ENCODE measurements at places on chromosomes 2 and 18.

DNA sequence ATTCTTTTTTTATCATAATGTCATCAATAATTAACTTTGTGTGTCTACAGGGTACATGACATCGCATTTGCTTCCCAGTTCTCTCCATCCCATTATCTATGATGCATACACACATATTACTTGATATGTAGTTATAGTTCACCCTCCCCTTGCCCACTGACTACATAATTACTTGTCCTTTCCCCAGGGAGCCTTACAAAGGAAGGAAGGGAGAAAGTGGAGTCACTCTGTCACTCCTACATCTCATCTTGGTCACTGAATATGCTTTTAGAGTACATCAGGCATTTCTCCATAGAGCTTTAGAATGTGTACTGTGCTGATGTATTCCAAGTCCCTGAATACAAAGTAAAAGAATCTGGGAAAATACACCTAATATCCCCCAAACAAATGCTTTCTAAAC lies 6.0 kb upstream of the DTNA start:
- no peak for DNase-seq

DNA sequence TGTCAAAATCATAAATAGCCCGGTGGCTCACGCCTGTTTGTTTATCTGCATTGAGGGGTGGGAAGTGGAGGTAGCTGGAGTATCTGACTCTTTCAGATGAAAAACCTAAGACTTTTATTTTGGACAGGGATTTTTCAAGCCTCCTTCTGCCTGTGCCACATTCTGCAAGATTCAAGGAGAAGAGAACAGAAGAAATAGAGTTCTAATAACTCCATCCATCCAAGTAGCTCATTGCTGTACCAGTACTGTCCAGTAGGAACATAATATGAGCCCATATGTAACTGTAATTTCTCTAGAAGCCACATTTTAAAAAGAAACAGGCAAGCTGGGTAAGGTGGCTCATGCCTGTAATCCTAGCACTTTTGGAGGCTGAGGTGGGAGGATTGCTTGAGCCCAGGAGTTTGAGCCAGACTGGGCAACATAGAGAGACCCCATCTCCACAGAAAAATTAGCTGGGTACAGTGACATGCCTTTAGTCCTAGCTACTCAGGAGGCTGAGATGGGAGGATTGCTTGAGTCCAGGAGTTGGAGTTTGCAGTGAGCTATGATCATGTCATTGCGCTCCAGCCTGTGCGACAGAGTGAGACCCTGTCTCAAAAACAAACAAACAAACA lies 35.4 kb upstream of the NT5DC4 start:
- no peak for DNase-seq

GRCh38 chr2:215743066-215743465 lies 270.3 kb downstream of the MREG start:
- DNase-seq: no peak

DNA sequence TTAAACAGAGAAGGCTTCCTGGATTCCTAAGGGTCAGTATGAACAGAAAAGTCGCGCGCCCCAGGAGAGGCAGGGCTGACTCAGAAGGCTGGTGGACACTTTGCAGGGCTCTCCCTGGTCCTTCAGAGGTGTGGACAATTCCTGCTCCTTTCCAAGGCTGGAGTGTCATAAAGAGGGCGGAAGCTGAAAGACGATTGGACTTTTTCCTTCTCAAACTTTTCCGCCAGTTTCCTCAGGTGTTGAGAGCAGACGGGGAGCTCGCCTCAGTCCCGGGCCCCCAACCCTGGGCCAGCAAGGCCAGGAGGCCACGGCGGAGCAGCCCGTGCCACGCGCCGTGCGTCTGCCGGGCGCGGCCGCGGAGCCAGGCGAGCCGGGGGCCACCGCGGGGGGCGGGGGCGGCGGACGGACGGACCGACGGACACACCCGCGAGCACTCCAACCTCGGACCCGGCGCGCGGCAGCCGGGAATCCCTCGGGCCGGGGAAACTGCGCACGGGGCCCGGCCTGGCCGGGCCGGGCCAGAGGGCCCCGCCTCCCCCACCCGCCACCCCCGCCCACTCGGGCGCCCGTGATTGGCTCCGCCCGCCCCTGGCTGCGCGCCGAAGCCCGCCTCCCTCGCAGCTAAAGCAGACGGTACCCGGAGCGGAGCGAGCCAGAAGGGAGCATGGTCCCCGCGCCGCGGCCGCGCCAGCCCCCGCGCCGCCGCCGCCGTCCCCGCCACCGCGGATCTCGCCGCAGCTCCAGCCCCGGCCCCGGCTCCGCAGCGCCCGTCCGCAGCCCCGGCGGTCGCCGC lies at the start of gene KLHL29:
Gene KLHL29 (plus strand): TSS at position 629 of the 793 bp plus-strand sequence. CDS start 177,018 bp downstream, outside the sequence.
- DNase-seq: peak; percentile 90

DNA sequence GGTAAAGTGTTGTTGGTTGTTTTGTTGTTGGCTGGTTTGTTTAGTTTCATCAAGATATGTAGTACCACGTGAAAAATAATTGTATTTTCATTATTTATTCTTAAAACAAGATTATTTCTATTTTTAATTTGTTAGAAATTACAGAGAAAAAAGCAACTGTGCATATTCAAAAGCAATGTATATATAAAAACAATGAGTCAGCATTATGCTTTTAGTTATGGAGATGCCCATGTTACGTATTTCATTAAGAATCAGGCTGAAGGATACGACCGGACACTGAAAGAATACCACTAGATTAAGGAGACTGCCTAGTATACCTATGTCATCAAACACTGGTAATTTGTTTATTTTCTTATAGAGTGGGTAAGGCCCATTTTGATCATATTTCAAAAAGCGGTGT lies 1188.4 kb upstream of the NXPH2 start:
- DNase-seq: no peak

- no peak for DNase-seq
Measured at GRCh38 chr2:86372133-86372532, 34.7 kb upstream of the REEP1 start.

- DNase-seq: no peak
Measured at GRCh38 chr2:96181529-96181928, 27.1 kb downstream of the STARD7 start.

DNA sequence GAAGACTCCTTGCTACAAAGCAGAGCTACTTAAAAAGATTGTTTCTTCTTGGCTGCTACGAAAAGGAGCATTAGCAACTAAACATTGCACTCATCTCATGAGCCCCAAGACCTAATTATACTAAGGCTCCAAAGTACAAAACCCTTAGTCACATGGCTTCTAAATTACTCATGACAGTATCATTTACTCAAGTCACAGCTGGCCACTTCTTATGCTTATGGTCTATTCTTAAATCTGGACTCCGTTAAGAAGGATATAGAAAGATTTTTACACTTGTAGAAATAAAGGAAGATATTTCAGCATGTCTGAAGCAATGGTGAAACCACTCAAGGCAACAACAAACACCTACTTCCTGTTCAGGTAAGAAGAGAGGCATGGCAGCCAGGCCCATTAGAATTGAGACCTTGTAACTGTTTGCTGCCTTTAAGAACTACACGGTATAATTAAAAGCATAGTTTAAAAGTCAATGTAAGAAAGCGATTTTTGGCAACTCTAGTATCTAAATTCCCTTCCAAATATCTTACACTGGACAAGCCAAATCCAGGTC lies 12.7 kb downstream of the ANKRD44 start:
- DNase-seq: no peak

- DNase-seq: peak; percentile 67
Measured at GRCh38 chr18:13539050-13539449, 187.3 kb downstream of the FAM210A start.

- DNase-seq: no peak
Measured at GRCh38 chr2:200258881-200259576, 47.5 kb upstream of the SPATS2L start.

GRCh38 chr18:10376731-10377130 lies 77.7 kb upstream of the APCDD1 start:
- no peak for DNase-seq

GRCh38 chr2:8082840-8083239 lies 599.0 kb upstream of the ID2 start:
- no peak for DNase-seq

GRCh38 chr2:188380280-188380679 lies 88.6 kb downstream of the GULP1 start:
- DNase-seq: no peak

DNA sequence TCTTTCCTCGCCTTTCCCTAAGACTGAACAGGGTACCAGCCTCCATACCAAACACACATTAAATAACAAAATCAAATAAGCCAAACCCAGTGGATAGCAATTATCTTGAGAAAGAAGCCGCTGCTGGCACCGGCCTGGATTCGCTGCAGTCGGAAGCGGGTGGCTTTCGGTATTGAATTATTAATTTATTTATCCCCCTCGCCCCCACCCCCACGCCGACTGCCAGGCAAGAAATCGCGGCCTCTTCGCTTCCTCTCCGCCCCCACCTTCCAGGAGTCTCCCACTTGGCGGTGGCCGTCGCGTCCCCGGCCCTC lies 370 bp upstream of the ZNF804A start:
- DNase-seq: no peak

GRCh38 chr18:80145196-80145804 lies 36.2 kb downstream of the ADNP2 start:
- DNase-seq: peak; percentile 33

DNA sequence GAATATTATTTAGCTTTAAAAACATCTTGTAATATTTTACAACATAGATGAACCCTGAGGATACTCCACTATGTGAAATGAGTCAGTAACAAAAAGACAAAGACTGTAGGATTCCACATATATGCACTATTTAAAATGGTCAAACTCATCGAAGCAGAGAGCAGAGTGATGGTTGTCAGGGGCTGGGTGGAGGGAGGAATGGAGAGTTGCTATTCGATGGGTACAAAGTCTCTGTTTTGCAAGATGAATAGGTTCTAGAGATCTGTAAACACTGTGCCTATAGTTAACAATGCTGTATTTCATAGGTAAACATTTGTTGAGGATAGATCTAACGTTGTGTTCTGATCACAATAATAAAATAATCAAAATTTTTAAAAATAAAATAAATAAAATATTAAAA lies 1675.9 kb upstream of the CELF4 start:
- no peak for DNase-seq

DNA sequence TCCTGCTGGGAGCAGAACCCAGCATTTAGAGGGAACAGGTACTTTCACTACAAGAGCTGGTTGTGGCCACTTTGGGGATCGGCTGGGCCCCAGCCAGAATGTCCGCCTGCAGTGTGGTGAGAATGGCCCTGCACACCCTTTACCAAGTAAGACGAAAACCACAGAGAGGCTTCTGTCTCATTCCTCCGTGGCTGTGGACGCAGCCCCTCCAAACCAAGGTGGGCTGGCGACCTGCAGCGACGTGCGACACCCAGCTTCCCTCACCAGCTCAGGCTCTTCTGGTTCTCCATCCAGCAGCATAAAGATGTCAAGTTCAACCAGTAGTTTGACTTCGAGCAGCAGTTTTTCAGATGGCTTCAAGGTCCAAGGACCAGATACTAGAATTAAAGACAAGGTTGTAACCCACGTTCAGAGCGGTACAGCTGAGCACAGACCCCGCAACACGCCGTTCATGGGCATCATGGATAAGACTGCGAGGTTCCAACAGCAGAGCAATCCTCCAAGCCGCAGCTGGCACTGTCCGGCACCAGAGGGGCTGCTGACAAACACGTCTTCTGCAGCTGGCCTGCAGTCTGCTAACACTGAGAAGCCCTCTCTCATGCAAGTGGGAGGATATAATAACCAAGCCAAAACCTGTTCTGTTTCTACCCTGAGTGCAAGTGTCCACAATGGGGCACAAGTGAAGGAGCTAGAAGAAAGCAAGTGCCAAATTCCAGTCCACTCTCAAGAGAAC lies 56.2 kb downstream of the WDSUB1 start:
- no peak for DNase-seq

DNA sequence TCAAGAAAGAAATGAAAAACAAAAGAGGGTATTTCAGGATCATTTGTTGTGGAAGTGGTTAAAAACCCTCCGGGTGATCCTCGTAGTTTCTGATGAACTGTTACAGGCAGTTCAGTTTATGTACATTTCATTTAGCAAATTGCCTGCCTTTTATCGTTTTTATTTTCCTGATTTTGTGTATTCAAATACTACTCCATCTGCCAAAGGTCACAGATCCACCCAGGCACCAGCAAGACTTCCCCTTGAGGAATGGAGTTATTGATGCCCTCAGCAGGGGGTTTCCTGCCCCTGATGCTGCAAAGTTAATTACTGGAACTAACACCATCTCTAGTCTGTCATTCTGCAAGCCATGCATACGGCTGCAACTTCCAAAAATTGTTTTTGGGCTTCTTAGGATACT lies 641.9 kb downstream of the SLC4A3 start:
- DNase-seq: no peak

- DNase-seq: no peak
Measured at GRCh38 chr18:46341986-46342525, 237.9 kb downstream of the HAUS1 start.

GRCh38 chr2:22701561-22702160 lies 683.3 kb upstream of the KLHL29 start:
- no peak for DNase-seq

DNA sequence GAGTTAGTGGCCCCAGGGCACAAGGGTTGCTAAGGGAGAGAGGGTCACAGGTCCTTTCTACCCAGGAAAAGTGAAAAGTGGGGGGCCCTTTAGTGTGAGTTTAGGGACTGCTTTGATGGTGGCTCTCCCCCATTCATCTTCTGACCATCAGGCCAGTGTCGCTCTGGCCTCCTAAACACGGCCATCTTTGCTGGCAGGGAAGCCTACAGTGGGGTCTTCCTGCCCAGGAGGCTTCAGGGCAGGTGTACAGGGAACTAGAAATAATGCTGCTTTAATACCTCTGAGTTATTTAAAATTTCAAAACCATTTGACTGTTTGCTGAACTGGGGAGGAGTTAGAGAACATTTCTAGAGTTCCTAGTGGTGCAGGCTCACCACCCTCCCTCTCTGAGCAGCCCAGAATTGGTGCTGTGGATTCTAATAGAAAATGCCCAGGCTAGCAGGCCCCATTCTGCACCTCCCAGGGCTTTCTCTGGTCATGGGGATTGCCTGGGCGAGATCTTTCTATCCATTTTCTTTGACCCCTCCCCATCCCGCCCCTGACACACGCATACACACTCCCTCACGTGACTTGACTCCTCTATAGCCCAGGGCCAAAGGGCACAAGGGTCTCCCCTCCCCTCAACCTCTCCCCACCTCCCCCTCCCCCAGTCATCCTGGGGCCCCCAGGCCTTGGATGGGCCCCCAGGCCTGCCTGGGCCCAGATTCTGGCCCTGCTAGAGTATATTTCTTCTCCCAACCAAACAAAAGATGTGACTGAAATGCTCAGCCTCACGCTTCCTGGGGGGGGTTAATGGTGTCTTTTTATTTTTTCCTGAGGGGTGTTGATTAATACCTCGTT lies 3.1 kb downstream of the PKDCC start:
- peak; percentile 55 for DNase-seq

DNA sequence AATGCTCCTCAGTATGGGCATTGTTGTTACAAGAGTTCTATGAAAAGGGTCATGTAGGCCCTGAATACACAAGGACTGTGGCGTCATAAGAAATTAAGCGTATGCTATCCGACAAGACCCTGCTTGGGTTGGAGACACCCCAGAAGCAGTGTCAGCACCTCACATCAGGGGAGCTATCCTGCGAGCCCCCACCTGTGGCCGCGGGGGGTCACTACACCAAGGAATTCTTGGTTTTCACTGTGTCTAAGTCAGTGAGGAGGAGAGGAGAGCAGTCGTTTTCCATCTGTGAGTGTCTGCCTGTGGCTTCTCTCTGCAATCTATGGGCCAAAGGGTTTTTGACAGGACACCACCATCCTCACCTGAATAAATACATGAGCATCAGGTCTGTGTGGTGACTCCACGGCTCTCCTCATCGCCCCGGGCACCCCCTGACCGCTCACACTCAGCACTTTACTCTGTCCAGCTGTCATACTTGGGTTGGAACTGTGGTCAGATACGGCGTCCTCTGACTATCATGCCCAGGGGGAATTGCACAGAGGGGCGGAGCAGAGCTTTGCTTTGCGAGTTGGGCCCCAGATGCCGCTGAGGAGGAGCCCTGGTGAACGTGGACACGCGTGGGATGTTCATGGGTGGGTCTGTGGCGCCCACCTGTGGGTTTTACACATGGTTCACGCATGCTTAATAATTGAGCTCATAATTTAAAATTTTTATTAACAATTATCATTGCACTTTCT lies 235.5 kb downstream of the MYT1L start:
- DNase-seq: no peak
